ENCODE measurements at places on chromosomes 12 and 14. TPM values are rescaled to one million over a fixed set of nuclear protein-coding genes. Genes with fewer than 3 reads are reported as not detected.

The KRT1 gene
- not detected for total RNA-seq

DNA sequence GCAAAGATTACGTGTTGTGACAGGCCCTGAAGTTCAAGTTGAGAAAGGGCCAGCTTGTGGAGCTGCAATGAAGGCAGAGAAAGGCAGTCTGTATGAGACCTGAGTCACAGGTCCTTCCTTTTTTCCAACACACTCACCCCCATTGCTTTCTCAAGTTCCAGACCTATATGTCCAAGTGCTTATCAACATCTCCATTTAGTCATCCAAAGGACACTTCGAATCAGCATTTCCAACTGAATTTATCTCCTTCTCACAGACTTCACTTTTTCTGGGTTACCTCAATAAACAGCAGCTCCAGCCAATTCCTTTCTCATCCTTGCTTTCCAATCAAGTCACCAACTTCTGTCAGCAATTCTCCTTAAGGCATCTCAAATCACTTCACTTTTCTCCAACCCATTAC lies 56.4 kb upstream of the KIF21A start:
- no peak for DNase-seq

GRCh38 chr12:52354200-52354599 lies 13.1 kb downstream of the KRT85 start:
- DNase-seq, result no peak

GRCh38 chr12:51890511-51891171 lies 2.7 kb downstream of the ANKRD33 start:
- no peak for DNase-seq

DNA sequence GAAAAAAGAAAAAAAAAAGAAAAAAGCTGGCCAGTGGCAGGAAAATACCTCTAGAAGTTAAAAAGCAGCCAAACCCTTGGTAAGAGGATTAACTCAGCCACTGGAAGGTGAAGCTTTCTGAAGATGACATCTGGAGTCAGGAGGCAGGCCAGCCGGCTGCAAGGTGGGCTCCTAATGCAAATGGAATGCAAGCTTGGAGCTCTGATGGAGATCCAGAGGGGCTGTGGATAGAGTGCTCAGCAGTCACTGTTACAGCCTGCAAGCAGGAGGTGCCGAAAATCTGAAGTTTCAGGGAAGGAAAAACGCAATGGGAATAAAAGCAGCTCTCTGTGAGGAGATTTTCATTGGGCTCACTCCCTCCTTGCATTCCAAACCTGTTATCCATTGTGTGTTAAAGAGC lies 41.0 kb downstream of the GSC start:
- no peak for DNase-seq

Measured in Calu3 (cell line).